Chondrocyte (in vitro differentiated cells): ENCODE measurements at places on chromosomes 7 and 10.
A peak's percentile ranks its signal among the peaks of the same experiment; 100 is the strongest.

GRCh38 chr7:120966961-120967360 lies 16.4 kb downstream of the ING3 start:
- no peak for DNase-seq

DNA sequence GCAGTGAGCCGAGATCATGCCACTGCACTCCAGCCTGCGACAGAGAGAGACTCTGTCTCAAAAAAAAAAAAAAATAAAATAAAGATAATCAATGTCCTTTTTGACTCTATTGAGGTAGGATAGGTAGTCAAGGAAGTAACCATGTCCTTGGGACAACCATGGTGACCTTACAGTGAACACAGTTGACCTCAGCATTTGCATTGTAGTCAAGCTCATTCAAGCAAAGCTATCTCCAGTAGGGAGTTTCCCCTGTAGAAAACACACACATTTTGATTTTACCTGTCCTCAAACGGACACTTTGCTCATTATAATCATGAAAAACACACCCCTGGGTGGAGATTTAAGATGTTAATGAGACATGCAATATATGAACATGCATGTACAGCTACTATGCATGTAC lies 171.7 kb downstream of the KIF20B start:
- DNase-seq: no peak

DNA sequence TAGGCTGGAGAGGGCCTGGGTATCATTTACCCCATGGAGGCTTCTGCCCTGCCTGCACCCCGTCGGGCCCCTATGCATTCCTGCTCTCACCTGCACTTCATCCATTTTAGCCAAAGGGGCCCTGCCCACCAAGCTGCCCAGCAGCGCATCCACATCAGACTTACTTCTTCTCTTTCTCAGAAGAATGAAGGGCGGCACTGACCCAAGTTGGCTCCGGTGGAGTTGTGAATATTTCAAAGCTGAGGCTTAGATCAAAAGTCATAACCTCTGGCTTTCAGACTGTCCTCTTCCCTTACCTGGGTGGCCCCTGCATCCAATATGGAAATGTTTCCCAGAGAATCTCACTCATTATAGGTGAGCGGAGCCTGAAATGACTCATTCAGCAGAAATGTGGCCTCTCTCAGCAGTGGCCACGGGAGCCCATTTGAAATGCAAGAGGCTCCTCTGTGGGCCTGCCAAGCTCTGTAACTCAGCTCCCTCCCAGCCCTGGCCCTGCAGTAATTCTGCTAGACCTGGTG lies 117.6 kb upstream of the TCF7L2 start:
- DNase-seq: no peak

DNA sequence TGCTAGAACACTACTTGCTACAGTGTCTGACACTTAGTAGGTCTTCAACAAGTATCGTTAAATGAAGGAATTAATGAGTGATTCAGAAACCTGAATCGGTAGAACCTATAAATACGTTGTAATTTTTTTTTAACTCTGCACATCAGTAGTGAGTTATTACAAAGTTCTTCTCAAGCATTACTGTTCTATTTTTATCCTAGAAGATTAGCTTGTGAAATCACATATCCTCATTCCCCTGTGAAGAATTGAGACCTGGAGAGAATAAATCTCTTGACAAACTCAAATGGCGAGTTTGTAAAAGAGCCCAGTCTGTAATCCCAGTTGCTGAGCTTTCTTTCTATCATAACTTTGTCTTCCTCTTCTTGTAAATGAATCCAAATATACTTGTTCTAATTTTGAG lies 34.7 kb downstream of the HYAL4 start:
- DNase-seq: no peak

GRCh38 chr7:14582010-14582409 lies 320.5 kb downstream of the DGKB start:
- DNase-seq: no peak

DNA sequence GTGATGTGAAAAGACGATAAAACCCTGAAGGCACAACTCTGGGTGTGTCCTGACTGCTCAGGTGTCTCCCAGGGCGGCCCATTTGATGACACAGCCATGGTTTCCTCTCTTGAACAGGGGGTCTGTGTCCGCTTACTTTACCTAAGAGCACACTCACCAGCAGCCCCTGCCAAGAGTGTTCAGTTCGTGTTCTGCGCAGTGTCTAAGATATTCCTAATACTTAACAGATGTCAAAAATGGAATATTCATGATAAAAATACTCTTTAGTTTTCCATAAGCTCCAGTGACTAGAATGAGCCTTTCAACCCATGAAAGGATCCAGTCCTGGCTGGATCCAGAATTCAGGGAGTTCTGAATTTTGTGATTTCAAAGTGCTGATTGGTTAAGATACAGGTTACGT lies 492.4 kb downstream of the TNS3 start:
- DNase-seq: no peak

DNA sequence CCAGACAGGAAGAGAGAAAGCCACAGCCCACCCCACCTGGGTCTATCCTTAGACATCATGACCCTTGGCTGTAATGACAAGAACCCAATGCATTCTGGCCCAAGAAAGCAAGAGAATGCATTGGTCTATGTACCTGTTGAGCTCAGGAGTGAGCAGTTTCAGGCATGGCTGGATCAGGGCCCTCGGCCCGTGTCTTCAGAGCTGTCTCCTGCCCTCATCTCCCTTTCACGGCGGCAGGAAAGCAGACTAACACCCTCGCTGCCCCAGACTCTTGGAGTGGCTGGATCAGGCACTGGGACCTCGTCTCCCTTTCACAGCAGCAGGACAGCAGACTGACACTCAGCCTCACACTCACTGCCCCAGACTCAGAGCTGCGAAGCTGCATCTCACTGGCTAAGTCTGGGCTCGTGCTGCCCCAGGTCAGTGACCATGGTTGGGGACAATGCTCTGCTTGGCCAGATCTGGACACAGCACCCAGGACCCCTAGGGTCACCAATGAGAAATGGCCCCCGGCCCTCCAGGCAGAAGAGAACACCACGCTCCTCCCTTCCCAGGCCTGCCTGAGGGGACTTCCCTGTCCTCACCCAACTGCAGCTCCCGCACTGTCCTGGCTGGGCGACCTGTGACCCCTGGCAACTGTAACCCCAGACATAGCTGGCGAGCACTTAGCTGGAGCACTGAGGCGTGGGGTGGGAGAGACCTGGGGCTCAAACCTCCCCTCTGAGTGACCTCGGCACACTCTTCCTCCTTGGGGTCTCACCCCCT lies 12.9 kb upstream of the PDGFA start:
- DNase-seq: no peak

GRCh38 chr10:33859319-33860022 lies 525.0 kb upstream of the NRP1 start:
- DNase-seq: no peak

GRCh38 chr10:97889461-97890265 lies 40.0 kb downstream of the GOLGA7B start:
- no peak for DNase-seq

- no peak for DNase-seq
Measured at GRCh38 chr10:35712486-35712885, 70.4 kb upstream of the FZD8 start.

DNA sequence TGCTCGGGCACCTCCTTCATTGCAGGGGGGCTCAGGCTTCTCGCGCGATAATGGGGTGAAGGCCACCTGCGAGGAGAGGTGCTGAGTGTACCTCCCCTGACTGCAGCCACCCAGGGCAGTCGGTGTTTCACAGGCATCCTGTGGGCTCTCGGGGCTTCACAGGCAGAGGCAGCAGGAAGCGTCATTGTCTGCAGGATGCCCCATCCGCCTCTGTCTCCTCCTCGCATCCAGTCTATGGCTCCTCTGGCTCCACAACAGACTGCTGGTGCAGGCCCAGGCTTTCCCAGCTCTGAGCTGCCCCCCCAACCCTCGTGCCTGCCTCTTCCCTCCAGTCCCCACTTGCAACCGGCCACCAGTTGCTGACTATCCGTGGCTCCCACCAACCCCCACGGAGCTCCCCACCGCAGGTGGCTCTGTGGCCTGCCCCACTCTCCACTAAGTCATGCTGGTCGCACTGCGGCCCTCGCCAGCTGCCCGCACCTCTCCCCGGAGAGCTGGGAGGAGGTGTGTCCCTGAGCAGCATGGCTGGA lies 36.5 kb downstream of the CAMK2B start:
- peak; percentile 86 for DNase-seq

- no peak for DNase-seq
Measured at GRCh38 chr10:4344492-4344994, 481.5 kb upstream of the AKR1E2 start.

DNA sequence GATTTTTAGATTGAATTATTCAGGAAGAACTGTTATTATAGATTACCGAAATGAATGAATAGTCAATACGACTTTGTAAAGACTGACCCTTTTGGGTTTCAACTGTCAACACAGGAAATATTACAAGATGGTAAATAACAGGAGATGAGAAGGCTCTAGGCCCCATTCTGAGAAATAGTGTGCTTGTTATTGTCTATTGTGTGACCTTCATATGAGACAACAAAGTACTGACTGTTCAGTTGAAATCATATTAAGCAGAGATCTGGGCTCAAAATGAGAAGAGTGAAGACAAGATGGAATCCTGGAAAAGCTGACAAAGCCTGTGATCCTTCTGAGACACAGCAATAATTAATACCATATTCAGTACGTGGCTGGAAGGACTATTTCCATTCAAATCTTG lies 503.8 kb downstream of the INHBA start:
- DNase-seq: no peak

- DNase-seq: no peak
Measured at GRCh38 chr7:129789652-129790051, 163.1 kb downstream of the UBE2H start.

DNA sequence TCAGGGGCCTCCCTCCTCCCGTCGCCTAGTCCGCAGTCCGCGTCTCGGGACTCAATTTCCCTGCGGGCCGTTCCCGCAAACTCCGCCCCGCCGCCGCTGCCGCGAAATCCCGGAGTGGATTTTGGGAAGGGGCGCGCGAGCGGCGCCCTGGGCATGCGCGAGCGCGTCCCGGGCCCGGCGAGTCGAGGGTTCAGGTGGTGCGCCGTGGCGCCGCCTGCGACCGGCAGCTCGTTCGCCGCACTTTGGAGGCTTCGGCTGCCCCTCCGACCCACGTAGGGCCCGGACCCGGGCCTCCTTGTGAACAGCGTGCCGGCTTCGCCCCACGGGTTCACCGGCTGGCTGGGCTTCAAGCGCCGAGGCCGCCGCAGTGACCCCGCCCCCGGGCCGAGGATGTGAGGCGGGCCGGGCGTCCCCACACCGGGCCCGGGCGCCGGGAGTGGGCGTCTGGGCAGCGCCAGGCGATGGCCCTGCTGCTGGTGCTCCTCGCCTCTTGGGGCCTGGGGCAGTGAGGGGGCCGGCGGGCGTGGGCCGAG lies at the start of gene PLEKHA8:
Gene PLEKHA8 (plus strand): TSS at position 197 of the 533 bp plus-strand sequence. CDS start 351 bp downstream, outside the sequence.
- DNase-seq: peak; percentile 94

DNA sequence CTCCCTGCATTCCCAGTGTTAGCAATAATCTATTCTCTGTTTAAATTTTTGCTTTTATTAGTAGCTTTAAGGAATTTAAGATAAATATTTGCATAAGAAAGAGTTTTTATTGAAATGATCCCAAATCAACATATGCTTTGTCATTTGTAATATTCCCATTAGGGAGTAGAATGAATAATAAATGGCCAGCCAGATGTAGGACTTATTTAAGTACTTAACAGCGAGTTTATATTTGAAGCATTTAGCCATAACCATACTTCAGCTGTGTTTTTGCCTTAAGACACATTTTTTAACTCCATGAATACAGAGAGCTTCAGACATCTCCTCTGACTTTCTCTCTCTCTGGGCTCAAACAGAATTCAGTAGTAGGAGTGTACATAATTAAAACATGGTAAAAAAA lies 103.6 kb downstream of the HGF start:
- DNase-seq: no peak

- DNase-seq: no peak
Measured at GRCh38 chr7:81903115-81903514, 133.3 kb upstream of the HGF start.

GRCh38 chr10:130352291-130352645 lies 216.1 kb downstream of the GLRX3 start:
- peak; percentile 55 for DNase-seq

GRCh38 chr7:134512271-134512670 lies 15.1 kb upstream of the AKR1B10 start:
- no peak for DNase-seq

DNA sequence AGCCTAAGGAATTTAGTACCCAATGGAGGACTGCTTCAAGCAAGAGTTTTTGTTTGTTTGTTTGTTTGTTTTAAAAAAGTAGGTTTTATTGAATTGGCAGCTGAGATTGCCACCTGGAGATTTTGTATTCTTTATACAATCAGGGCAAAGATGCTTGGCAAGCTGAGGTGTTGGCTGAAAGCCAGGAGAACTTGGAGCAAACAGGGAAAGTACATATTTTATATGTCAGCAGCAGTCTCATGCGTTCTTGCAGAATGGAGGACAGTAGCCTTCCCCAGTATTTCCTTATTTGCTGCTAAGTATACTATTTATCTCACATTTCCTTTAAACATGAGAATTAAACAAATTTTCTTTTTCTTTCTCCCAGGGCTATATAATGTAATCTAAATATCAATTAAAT lies 22.6 kb upstream of the ICA1 start:
- no peak for DNase-seq

- no peak for DNase-seq
Measured at GRCh38 chr10:60135020-60135419, 228.7 kb upstream of the CCDC6 start.

DNA sequence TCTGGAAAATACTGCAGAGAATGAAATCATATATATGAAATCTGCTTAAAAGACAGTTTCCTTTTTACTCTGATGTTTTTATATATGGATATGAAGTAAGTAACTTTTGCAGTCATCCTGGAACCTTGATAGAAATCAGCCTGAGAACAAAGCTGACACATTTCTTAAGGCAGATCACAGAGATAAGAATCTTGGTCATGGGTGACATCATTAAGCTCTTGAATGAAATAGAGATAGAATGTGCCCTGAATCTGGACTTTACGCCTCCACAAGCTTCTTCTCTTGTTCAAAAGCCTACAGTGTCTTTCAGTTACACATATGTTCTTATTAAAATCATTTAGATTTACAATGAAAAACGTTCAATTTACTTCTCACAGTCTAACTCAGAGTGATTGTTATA lies 319.1 kb upstream of the CNTNAP2 start:
- DNase-seq: no peak

GRCh38 chr7:83413424-83413823 lies 235.5 kb downstream of the SEMA3E start:
- no peak for DNase-seq

DNA sequence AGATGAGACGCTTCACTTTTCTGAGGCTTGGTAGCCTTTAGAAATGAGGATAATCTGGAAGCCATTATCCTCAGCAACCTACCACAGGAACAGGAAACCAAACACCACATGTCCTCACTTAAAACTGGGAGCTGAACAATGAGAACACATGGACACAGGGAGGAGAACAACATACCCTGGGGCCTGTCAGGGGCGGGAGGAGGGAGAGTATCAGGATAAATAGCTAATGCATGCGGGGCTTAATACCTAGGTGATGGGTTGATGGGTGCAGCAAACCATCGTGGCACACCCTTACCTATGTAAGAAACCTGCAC lies 48.9 kb downstream of the LRGUK start:
- DNase-seq: no peak
